ENCODE measurements at places on chromosomes 4 and X.

DNA sequence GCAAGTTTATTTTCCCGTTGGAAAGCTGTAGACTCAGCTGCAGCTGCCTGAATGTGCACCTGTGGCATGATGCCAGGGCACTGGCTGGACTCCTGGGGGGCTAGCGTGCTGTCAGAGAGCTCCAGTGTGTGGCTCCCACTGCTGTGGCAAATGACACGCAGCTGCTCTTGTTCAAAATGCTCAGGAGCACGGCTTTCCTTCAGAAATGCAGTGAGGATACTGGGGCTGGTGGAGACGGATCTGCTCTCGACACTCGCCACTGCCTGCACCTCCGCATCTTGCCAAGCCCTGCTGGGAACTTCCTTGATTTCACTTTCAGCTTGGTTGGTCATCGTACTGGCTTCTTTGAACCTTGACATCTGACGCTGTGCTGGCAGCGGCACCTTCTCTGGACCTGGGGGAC, 58.7 kb downstream of the GPRIN3 start:
- DNase-seq, result no peak

DNA sequence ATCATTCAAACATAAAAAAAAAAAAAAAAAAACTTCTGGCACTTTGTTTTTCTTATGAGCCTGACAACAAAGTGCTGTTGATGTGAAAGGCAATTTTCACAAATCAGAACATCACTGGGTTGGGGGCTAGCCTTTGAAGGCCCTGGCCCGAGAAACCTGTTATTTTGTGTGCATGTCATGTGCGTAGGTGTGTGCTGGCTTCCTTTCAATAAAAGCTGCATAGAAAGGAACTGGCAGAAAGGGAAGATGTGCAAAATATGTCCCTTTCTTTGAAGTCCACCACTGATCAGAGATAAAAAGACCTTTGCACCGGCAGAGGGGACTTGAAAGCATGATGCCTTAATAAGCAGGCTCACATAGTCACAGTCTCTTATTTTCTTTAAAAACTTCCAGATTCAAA, 170.8 kb upstream of the RASGEF1B start:
- DNase-seq, result no peak

DNA sequence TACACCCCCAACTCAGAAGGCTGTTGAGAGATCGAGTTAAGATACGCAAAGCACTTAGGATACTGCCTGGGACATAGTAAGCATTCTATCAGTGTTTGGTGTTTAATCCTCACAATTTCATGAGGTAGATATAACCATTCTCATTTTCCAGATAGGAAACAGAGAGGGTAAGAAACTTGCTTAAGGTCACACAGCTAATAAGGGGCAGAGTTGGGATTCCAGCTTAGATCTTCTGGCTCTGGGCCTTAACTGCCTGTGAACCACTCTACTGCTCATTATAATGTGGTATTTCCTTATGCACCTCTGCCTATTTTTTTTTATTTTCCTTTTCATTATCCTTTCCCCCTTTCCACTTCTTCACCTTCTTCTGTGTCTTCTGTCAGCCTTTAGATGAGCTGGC, 242.2 kb upstream of the ANXA3 start:
- no peak for DNase-seq

GRCh38 chrX:37854748-37855147, 7.4 kb upstream of the DYNLT3 start:
- no peak for DNase-seq

DNA sequence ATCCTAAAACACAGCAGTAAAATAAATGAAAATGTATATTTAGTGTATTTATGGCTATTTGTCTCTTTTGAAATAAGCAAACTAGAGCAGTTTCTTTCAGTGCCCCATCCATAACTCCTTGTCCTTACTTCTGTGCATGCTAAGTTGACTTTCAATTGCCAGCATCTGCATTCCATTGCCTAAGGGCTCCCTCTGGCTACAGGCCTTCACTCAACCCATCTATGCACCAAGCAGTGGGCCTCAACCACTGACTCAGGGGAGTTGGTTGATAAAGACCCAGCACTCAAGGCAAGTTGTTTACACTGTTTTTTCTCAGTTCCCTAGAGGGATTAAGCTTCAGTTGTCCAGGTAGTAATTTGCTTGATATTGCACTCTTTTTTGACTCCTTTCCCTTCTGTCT, 265.7 kb downstream of the IQCM start:
- peak; percentile 38 for DNase-seq

DNA sequence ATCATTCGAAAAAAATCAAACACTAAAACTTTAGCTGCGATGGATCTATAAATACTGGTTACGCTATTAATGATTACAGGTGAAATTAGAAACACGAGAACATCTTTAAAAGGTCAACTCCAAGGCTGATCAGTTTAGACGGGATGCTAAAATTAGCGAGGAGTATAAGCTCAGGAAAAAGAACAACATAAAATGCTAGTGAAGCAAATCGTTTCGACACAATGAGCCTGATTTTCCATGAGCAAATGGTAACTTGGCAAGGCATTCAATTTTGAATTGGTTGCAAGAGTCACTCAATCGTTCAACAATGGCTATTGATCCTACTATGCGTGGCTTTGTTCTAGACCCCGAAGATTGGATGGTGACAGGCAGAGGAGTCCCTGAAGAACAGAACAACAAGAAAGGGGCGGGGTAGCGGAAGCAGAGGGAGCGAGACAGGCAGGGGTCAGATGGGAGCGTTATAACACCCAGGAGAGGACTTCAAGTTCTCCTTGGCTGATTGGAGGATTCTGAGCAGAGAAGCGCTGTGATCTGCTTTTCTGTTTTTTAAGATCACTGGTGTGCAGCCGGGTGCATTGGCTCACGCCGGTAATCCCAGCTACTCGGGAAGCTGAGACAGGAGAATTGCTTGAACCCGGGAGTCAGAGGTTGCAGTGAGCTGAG, 146.5 kb downstream of the RBM47 start:
- peak; percentile 74 for DNase-seq

DNA sequence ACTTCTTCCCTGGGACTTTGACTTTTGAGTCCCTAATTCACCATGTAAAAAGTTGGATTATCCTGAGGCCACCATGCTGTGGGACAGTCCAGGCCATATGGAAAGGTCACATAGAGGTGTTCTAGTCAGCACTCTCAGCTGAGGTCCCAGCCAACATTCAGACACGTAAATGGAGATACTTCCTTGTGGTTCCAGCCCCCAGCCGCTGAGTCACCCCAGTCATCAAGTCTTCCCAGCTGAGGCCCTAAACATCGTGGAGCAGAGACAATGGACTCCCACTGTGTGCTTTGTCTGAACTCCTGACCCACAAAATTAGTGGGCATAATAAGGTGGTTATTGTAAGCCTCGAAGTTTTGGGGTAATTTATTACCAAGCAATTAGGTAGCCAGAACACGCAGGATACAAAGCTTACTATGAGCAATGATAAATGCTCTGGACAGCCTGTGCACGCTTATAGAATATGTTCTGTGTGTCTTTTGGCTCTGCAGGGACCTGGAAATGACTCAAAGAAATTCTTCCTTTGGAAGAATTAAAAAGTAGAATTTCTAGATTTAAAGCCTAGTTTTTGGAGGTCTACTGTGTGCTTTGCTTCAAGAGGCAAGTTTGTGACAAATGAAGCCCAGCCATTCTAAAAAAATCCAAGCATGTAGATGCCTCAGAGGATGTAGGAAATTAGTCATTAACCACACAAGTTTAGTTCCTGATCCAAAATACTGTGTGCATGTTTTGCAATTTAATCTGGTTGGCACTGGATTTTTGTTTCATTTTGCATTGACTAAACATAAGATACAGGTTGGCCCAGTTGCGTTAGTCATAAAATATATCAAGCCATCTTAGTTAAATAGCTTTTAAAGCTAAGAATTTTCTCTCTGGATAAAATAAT, 33.2 kb upstream of the SLC9A7 start:
- DNase-seq, result no peak

- no peak for DNase-seq
Measured at GRCh38 chr4:3199653-3200422, 49.1 kb upstream of the MSANTD1 start.

GRCh38 chrX:132101799-132102198, 26.0 kb downstream of the FRMD7 start:
- DNase-seq, result no peak

- no peak for DNase-seq
Measured at GRCh38 chr4:88225232-88226105, 58.9 kb downstream of the PPM1K start.

DNA sequence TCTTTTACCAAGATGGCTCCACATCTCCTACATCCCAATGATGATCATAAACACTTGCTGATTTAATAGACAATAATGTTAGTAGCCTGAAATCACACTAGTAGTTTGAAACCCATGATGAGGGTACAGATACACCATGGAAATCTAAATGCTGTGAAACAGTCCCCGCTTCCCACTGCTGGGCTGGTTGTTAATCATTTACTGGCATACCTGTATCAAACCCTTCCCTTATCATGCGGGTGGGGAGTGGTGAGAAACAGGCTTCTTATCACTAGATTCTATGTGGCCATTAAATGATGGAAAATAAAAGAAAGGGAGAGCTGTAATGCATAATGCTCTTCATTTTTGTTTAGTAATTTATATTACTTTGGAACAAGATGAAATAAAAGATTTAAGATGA, 21.9 kb downstream of the MAOA start:
- no peak for DNase-seq

DNA sequence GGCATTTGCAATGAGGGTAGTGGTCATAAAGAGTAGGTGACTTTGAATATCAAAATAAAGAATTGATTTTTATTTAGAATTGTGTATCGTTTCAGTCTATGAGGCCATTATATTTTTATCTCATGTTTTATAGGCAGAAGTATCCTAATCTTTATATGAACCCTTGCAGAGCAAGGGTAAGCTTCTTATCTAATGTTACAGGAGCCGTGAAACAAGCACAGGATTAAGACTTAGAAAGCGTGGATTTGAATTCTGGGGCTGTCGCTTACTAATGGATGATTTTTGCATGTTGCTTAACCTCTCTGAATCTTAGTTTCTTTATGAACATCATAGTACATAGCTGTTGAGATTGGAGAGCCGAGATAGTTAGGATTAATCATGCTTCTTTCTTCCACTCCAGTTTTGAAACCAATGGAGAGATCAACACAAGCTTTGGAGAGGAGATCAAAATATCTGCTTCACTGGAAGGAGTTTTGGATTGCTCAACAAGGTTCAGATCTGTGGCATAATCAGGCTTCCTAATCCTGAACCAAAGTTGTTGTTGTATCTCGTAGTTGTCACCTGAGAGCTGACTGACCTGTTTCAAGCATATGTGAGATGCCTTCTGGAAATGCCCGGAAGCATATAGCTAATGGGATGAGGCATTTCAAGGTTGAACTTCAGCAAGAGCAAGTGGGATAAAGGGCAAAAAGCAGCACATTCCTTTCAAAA, 166.9 kb upstream of the GK2 start:
- no peak for DNase-seq

DNA sequence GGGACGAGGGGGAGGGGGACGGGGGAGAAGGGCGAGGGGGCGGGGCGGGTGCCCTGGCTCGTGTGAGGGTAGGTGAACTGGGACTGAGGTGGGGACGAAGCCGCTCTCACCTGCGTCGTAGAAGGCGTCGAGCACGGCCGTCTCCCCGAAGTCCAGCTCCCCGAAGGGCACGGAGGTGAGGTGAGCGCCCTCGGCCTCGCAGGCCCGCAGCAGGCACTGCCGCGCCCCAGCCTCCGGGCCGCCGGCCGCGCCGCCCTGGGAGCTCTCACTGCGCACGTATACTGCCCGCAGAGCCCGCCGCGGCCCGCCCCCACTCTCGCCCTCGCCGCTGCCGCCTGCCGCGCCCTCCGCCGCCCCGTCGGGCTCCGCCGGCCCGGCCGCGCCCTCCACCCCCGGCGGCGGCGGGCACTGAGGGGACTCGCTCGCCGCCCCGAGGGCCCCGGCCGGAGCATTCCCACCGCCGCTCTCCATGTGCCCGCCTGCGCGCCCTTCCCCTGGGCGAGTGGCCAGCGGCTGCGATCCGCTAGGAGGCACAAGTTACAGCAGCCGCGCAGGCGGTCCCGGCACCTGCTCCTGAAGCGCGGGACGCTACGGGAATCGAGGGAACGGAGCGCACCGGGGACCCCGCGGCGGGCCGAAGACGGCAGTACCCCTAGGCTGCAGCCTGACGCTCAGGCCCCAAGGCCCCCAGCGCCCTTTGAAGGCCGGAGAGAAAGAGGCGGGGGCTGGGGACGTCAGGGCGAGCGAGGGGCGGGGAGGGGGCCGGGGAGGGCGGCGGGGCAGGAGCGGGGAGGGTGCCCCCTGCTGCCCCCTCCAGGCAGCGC, at the start of gene MAP3K15:
Gene MAP3K15, minus strand, starts transcription at position 718 of the 824 bp plus-strand sequence. Its CDS starts 247 bp downstream, at position 471.
- no peak for DNase-seq

DNA sequence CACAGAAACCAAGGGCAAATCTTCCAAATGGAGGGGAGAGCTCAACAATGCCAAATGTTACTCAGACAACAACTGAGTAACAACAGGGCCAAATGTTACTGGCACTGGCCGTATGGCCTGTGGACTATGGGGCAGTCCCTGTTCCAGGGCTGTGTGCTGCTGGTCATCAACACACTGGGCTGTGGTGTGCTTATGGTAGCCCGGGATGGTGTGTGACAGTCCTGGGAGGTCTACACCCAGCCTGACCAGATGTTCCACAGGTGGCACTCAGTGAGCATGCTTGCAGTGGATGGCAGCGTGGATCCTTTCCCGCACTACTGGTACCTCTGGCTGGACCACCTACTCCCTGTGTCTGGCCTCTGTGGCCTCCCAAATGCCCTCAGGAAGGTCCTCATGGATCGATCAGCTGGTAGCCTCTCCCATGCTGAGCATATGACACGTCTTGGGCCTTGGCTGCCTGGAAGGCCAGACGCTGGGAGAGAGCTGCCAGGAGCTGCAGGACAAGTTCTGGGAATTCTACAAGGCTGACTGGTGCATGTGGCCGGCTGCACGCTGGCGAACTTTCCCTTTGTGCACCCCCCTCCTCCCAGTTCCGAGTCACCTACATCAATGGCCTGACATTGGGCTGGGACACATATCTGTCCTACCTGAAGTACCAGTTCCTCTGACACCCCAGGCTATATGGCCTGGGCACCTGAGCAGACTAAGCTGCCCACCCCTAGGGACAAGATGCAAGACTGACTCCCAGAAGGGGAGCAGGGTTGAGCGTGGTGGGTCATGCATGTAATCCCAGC, 59.7 kb upstream of the IQSEC2 start:
- no peak for DNase-seq

DNA sequence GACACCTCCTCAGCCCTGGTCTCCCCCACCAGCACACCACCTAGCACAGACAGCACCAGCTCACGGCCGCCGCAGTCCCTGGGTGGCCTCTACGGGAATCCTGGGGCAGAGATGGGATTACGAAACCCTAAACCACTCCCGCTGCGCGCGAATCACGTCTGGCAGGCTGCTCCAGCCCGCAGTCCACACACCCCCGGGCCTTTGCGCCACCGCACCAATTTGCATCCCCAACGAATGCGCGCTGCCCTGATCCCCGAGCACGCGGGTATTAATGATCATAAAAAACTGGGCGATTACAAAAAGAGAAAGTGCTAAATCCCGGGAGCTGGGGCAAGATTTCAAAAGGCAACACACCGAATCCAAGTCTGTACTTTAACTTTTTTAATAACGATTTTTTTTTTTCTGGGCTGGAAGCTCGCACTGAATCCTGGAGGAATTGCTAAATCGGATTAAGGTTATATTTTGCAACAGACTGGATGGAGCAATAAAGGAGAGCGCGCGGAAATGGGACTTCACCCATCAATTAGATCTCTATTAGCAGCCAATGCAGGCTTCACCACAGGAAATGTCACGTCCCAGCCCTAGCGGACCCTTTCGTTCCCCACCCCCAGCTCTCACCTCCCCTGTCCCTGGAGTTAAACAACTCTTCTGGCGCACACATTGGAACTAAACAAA, 69.8 kb upstream of the TMEM33 start:
- no peak for DNase-seq
